H54 (cell line): ENCODE measurements at places on chromosomes 1 and 21.

GRCh38 chr21:33268393-33268736 lies 2.2 kb downstream of the IL10RB start:
- no peak for DNase-seq

DNA sequence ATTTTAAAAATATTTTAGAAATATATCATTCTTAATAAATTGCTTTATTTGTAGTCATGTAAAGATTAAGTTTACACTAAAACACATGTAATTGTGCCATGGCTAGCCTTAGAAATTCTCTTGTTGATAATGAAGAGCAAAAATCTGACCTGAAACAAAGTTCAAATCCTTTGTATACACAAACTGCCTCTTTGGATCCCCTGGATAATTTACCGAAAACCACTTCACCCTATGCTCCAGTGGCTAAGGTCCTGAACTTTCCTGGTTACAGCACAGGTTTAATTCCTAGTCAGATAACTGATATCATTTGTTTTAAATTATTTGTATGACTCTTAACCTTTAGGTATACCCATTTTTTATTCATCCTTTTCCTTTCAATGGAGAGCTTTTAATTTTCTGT lies 1093.2 kb upstream of the ADGRL4 start:
- DNase-seq: no peak

- no peak for DNase-seq
Observed at GRCh38 chr1:186440584-186440983, 20.3 kb downstream of the PDC start.

DNA sequence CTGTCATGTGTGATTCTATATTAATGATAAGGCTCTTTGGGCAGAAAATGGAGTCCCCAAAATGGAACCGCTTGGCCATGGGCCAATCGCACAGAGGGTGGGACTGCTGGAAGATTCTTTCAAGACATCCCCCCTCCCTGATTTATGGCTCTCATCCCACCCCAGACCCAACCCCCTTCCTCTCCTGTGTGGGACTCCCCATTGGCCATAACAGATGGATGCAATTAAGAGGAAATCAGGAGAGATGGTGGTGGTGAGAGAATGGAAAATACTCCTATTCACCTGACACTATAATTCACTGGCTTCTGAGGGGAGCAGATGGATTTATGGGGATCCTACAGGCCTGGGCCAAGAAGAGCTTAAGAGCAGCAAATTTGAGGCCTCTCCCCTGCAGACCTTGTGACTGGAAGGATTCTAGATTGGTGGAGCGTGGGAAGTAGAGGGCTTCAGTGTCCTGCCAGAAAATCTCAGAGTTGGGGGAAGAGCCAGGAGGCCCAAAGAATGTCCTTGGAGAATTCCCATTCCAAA lies 1.7 kb downstream of the IGFN1 start:
- DNase-seq: no peak

DNA sequence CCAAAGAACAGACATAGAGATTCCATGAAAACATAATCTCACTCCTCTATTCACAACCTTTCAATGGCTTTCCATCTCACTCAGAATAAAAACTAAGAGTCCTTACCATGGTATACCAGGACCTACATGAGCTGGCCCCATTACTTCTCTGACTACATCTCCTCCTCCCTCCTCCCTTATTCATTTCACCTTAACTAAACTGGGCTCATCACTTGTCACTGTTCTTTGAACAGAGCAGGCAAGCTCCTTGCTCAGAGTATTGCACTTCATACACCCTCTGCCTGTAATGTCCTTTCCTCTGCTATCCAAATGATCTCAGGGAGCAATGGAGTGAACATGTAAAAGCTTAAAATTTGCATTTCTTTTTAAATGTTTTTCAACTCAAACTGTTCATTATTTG lies 142.0 kb downstream of the MRPL39 start:
- DNase-seq: no peak

DNA sequence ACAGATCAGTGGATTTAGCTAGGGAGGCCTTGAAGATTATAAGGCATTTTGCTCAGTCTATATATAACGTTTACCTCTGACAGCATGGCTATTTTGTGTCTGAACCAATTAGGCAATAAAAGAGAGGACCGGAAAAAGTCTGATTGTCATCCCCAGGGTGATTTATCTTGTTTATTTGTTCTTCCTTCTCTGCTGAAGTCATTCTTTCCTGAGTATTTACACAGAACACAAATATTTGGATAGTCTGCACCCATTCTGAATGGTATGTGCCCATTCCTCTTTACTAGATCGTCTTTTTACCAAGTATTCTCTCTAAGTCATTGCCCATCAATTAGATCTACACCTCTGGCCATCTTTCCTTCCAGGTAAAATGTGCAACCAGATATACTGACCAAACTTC lies 1602.9 kb downstream of the KCNT2 start:
- DNase-seq: no peak

GRCh38 chr1:42999308-42999707 lies 40.6 kb upstream of the SLC2A1 start:
- no peak for DNase-seq

DNA sequence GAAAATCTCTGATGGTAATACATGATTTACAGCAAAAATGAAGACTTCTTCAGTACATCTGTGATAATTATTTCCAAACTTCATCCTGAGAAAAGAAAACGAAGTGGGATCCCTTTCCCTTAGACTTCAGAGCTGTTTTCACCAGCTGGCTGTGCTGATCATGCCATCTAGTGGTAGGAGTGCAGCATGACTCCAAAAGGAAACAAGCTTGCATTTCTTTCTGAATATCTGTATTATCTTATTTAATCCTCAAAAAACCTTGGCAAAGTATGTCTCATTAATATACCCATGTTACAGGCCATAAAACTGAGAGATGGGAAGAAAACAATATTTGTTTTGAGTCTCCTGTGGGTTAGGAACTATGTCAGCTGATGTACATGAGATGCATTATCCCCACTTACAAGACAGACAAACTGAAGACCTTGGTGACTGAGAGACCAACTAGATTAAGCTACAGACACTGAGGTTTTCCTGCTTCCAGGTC lies 9.8 kb upstream of the GJA8 start:
- peak; percentile 33 for DNase-seq

DNA sequence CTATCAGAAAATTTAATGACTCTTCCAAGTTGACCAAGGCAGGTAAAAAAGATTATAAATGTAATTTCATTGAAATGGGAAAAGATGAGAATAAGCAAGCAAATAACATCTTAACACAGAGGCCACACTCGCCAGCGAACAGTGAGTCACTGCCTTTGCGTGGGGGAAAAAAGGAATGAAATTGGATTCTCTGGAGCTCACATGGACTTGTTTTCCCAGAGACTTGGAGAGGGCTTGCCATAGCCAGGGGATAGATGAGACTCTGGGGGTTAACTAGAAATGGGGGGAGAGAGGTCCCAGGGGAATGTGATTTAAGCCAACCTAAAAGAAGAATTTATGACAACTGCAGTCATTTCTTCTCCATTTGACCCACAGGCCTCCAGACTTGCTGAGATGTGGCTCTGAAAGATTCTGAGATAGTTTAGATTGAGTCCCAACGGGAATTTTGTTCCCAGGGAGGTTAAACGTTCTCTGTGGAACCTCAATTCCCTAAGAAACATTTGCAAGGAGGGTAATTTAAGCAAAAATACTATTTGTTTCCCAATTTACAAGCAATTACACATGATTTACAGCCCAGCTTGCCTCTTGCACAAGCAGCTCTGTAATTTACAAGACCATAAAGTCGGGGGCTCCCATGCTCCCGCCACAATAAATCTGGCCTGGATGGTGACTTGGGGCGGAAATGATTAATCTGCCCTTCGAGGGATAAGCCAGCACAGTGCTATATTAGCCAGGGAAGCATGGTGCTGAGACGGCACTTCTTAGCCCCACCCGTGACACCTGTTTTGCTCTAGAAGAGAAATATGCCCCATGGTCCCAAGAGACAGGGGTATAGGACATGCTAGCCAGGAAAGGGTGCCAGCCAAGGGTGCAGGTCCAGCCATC lies 68.8 kb downstream of the GRIK3 start:
- no peak for DNase-seq

GRCh38 chr1:37629008-37629407 lies 5.7 kb downstream of the RSPO1 start:
- DNase-seq: no peak

- no peak for DNase-seq
Observed at GRCh38 chr1:217392441-217392840, 238.4 kb downstream of the GPATCH2 start.

GRCh38 chr1:40530735-40531380 lies 579 bp upstream of the ZNF684 start:
- DNase-seq: no peak

DNA sequence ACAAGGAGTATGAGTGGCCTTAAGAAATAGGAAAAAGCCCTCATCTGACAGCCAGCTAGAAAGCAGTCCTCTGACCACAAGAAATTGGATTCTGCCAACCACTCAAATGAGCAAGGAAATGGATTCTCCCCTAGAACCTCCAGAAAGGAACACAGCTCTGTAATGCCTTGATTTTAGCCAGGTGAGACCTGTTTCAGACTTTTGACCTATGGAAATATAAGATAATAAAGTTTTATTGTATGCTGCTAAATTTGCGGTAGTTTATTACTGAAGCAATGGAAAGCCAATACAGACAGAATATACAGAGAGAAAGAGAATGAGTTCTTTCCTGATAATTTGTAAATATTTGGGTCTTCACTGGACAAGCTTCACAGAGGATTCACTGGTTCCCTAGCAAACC lies 28.8 kb upstream of the SELE start:
- DNase-seq: no peak

- no peak for DNase-seq
Observed at GRCh38 chr1:7120863-7121621, 335.8 kb downstream of the CAMTA1 start.

DNA sequence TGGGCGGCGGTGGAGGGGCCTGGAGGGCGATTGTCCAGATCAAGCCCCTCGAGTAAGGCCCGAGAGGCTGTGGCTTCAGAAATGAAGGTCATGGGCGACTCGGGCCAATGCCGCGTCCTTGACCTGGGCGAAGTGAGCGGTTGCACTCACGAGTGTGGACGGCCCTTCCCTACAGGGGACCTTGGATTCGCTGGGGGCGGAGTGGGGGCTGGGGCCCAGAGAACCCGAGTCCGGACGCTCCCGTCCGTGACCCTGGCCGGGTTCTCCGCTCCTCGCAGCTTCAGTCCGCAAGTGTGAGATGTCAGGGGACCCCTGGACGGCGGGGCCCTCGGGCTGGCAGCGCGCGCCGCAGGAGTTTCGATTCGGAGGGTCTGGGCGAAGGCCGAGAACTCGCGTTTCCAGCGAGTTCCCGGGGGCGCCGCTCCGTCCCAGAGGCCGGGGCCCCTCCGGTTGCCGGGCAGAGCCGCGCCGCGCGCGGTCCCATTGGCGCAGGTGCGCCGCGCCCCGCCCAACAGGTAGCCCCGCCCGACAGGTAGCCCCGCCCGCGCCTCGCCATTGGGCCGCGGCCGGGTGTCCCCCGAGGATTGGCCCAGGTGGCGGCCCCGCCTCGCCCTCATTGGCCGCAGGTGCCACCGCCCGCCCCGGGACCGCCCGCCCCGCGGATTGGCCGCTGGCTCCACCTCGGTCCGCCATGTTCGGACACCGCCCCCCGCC lies at the start of gene PRKCZ:
Gene PRKCZ (plus strand): TSS at position 694 of the 714 bp plus-strand sequence. CDS start 220 bp downstream, outside the sequence.
- no peak for DNase-seq

GRCh38 chr1:30033256-30034104 lies 689.9 kb downstream of the MATN1 start:
- DNase-seq: no peak

- no peak for DNase-seq
Observed at GRCh38 chr1:25793585-25794170, 6.3 kb upstream of the SELENON start.

GRCh38 chr1:200869376-200869752 lies 3.4 kb upstream of the GPR25 start:
- DNase-seq: no peak

DNA sequence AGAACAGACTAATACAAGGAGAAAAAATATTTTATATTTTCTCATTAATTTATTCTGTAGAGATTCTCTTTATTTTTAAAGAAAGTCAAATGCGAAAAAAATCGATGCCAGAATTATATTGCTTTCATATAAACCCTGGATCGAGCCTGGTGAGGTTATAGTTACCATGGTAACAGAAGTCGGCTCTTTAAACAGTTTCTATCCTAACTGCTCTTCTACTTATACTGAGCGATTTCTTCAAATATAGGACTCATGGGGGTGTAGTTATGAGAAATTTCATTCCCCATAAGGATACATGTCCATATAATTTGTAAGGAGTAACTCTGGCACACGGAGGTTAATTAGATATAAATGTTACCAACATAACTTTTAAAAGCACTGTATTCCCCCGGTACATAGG lies 973.5 kb upstream of the NCAM2 start:
- no peak for DNase-seq

GRCh38 chr21:30718239-30718909 lies at the start of gene KRTAP21-3:
Gene KRTAP21-3, minus strand, starts transcription at chr21:30718777. Its CDS starts 18 bp downstream, at chr21:30718759.
- DNase-seq: peak; percentile 9

GRCh38 chr1:178630417-178630816 lies 94.6 kb upstream of the RALGPS2 start:
- DNase-seq: no peak

DNA sequence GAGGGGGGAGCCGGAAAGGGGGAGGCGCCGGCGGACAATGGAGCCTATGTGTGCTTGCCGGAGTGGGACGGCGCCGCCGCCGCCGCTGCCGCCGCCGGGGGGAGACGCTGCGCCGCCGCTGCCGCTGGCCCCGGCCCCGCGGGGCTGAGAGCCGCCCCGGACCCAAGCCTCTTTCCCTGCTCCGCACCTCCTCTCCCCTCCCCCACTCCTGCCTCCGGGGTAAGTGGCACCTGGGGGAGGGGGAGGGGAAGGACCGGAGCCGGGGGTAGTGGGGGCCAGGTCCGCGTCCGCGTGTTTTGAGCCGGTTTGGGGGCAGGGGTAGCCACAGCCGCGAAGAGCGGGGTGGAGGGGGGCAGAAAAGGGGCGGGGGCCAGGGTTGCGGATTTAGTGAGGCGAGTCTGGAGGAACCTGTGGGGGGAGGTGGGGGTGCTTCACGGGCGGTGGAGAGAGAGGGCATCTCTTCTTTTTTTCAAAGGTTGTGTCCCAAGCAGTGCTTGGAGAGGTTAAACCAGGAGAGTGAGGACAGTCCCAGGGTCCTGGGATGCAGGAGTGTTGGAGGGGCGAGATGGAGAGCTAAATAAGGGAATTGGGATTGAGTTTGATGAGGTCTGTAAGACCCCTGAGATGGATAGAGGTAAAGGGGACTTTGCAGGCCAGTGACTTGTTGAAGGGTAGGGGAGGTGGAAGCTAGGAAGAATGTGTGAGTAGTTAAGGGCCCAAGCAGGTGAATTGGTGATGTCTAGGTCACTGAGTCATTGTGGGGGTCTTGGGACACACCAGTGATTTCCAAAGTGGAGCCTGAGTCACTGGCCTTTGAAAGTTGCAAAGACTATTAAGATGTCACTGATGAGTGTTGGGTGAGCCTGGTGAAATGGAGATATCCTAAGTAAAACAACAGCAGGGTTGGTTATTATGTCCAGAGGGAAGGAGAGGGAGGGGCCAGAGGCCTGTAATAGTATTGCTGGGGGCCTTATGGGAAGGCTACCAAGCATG lies 59.1 kb downstream of the BCL9 start:
- peak; percentile 24 for DNase-seq

- DNase-seq: no peak
Observed at GRCh38 chr1:52558941-52559340, 6.0 kb upstream of the TUT4 start.

DNA sequence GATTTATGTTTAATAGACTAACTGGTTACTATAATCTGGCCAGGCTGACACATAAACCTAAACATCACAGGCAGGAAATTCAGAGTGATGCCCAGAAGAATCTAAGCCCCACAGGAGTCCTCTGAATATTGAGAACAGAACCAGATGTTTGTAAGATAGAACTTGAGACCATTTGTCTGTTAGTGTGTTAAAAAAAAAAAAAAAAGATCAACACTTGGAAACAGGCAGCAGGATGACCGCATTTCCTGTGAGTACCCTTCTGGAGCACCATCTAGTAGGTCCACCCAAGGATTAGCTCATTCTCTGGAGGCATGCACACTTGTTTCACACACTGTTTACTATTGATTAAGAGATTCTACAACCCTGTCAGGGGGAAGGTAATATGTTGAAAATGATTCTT lies 111.4 kb upstream of the VANGL1 start:
- no peak for DNase-seq
